ENCODE measurements at places on chromosomes 6 and 20. TPM values are rescaled to one million over a fixed set of nuclear protein-coding genes. Genes with fewer than 3 reads are reported as not detected.

WFDC5 gene
- polyA plus RNA-seq, result not detected

- no peak for DNase-seq
Observed at GRCh38 chr20:6169251-6169650, 46.4 kb upstream of the FERMT1 start.

DNA sequence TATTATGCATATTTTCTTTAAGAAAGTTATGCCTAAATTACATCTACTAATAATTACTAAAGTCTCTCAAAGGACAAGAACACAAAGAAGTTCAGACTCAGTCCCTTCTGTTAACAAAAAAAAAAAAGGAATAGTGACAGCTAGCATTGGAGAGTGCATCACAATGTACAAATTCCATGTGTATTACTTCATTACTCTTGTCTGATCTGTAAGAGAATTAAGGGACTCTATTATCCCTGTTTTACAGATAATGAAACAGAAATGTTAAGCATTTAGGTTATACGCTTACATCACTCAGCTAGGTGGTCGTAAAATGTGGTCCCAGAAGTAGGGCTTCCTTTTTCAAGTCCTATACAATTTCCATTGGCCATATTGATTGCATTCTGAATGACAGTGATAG, 17.2 kb upstream of the VNN1 start:
- no peak for DNase-seq

DNA sequence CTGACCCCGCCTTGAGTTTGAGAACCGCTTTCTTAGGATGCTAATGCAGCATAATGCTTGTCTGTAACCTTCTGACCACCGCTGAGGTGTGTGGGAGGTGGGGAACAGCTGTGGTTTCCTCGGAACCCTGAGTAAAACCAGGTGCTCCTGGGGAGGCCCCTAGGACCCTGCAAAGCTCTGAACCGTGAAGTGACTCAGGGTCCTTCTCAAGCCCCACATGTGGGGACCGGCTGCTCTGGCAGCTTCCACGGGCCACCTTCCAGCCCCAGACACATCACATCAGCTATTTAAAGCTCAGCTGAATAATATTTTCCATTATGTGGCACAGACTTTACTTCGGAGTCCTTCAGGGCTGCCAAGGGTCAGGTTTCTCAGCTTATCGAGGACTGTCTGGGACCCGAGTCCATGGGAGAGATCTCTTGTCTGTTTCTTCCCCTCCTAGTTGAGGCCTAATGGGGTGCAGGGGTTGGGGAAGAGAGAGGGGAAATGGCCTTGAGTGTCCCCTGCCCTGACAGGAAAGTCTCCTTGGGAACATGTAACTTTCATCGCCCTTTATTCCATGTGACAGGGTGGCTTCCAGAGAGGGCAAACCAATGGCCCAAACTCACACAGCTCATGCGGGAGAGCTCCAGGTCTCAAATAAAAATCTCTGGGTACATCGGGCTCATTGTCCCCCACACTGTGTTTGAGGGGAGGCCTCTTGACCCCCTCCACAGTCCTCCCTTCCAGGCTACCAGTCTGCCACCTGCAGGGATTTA, 186.1 kb upstream of the SLC24A3 start:
- DNase-seq, result no peak

DNA sequence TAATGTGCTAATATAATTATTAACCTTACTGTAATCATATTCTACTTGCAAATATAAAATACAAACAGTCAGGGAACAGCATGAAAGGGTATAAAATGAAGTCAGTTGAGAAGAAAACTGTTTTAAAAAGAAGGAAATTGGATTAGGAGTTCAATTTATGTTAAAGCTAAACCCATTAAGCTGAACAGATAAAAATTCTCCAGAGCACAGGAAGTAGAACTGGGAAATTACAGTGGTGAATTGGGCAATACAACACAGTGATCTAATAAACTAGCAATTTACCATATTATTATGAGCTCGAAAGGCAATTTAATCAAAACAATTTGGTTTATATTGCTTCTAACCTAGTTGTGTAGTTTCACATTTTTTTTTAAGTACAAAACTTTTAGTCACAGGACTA, 407.4 kb upstream of the RGS17 start:
- no peak for DNase-seq

DNA sequence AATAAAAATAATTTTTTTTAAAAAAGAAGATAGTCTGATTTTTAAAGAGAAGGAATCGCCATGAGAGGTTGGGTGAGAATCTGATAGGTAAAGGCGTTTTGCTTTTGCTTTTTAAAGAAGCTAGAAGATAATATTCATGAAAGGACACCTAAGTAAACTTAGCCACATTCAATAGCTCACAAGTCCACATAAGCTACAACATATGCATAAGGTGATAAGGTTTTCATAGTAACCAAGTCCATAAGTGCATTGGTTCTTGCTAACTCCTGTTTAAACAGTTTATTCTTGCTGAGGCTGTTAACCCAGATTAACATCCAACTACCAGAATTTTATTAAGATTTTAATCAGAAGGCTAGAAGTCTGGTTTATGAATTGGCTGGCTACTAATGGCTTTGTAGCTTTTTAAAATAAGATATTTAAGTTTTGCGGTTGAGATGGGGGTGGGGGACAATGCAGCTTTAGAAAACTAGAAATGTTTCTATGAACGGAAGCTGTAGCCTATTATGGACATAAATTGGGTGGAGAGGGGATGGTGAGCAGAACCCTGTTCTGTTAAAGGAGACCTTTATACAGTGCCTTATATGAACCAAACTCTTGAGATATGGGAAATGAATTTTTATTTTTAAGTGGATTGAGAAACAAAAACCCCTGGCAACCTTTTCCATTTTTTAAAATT, 235.1 kb downstream of the ZFAND3 start:
- DNase-seq, result no peak

MUC22 gene
- polyA plus RNA-seq, result 0.38 TPM

DNA sequence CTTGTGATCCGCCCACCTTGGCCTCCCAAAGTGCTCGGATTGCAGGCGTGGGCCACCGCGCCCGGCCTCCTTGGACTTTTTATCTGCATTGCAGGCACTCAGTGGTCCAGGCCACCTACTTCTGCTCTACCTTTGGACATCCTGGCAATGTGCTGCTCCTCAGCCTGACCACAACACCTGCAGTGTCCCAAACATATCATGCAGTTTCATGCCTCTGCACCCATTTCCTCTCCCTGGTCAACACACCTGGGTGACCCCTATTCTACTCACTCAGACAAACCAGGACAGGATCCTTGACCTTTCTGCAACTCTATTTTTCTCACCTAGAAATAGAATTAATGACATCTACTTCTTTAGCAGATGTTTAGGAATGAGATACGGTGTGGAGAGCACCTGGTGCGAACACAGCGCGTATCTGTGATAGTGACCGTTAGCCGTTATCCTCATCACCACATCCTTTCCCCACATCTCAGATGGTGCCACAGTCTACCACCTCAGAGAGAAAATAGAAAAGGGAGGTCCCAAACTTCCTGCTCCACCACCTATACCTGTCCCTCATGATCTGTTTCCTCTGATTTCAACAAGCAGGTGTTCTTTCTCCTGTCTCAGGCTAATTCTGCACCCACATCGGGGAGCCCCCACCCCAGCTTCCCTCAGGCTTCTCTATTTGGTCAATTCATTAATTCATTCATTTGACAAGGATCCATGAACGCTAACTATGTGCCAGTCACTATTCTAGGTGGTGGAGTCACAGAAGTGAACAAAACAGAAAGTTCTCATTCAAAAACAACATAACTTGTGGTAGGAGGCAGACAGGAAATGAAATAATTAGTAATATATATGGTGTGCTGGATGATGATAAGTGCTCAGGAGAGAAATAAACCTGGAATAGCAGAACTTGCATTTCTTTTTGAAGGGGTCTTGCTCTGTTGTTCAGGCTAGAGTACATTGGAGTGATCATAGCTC, 4.3 kb upstream of the BTN3A2 start:
- DNase-seq, result no peak

- DNase-seq, result no peak
Observed at GRCh38 chr6:166435574-166435973, 52.8 kb upstream of the MPC1 start.

- DNase-seq, result no peak
Observed at GRCh38 chr6:53608396-53608795, 57.2 kb downstream of the KLHL31 start.

GRCh38 chr20:12740647-12741046, 268.1 kb upstream of the SPTLC3 start:
- no peak for DNase-seq

- no peak for DNase-seq
Observed at GRCh38 chr20:24492031-24492607, 22.7 kb downstream of the SYNDIG1 start.

- no peak for DNase-seq
Observed at GRCh38 chr6:110342759-110343158, 15.4 kb downstream of the METTL24 start.

- DNase-seq, result no peak
Observed at GRCh38 chr6:141451511-141452353, 681.0 kb upstream of the GJE1 start.

- DNase-seq, result no peak
Observed at GRCh38 chr20:37911261-37911660, 8.3 kb downstream of the VSTM2L start.

GRCh38 chr20:58749098-58749769, 56.6 kb downstream of the NPEPL1 start:
- no peak for DNase-seq

TFAP2D gene
- not detected for polyA plus RNA-seq

DEFB132 gene
- not detected for polyA plus RNA-seq

GMEB2 gene
- polyA plus RNA-seq, result 6.9 TPM

DNA sequence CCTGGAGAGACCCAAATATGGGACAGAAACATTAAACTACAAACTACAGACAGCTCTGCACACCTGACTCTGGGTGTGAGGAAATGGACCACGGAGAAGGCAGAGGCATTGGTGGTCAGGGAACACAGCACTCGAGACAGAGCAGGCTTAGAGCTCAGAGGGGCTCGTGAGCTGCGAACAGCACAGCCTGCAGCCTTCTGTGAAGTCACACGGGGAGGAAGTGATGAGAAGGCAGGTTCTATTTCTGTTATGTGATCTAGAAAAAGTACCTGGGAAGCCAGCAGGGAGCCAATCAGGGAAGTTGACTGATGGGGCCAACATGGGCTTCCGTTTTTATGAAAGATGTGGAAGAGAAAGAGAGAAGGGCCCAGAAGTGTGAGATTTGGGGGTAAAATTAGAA, 88.9 kb upstream of the SNAP25 start:
- DNase-seq, result no peak

DNA sequence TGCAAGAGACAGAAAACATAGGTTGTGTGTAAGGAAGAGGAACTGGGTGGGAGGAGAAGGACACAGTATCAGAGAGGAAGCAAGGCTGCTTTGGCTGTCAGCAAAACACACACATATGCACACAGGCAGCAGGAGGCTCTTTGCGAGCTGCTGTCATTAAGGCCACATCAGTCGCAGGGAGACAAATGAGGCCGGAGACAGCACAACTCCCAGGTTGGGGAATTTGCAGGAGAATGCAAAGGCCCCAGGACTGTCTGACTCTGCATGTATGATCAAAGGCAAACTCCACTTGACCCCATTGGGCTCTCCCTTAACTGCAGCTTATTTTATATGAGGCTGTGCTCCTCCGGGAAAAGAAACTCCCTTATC, 35.3 kb downstream of the METTL24 start:
- no peak for DNase-seq

GRCh38 chr6:35019831-35020230, 121.3 kb downstream of the TCP11 start:
- no peak for DNase-seq

FBXO30 gene
- polyA plus RNA-seq, result 11.2 TPM

B4GALT5 gene
- 32.0 TPM for polyA plus RNA-seq

- DNase-seq, result no peak
Observed at GRCh38 chr6:2230659-2231277, 14.6 kb downstream of the GMDS start.

- DNase-seq, result no peak
Observed at GRCh38 chr6:126233192-126233591, 106.7 kb upstream of the CENPW start.

HCRTR2 gene
- polyA plus RNA-seq, result 0.01 TPM

- no peak for DNase-seq
Observed at GRCh38 chr6:593139-593906, 63.6 kb downstream of the HUS1B start.

WFDC10B gene
- polyA plus RNA-seq, result not detected

DNA sequence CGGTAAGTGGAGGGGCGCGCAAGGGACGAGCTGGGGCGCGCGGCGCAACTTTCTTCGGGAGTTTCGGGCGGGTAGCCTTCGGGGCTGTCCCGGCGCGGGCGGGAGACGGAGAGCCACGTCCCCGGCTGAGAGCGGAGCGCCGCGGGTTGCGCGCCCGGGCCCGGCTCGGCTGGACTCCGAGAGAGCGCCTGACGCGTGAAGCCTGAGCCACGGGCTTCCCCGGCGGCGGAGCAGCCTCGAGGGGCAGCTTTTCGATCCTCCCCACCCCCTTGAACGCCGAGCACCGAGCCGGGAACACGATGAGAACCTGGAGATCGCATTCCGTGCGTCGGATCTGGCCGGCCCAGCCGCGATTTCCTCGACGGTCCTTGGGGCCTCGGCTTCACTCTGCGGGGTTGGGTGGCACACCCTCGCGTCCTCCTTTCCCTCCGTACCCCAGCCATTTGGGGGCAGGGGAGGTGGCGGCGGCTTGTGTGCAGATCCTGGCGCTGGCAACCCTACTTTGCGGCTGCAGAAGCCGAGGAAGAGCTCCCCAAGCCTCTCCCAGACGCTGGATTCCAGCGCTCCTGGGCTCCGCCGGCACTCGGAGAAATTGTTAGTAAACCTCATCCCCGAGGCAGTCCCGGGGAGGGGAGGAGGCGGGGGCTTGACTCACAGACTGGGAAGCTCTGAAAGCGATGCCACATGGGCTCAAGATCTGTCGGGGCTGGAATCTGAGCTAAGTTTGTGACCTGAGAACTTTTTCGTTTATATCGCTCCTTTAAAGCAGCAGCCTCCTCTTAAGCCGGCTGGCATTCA, 572 bp downstream of the DSE start:
- DNase-seq, result peak; percentile 85

DNA sequence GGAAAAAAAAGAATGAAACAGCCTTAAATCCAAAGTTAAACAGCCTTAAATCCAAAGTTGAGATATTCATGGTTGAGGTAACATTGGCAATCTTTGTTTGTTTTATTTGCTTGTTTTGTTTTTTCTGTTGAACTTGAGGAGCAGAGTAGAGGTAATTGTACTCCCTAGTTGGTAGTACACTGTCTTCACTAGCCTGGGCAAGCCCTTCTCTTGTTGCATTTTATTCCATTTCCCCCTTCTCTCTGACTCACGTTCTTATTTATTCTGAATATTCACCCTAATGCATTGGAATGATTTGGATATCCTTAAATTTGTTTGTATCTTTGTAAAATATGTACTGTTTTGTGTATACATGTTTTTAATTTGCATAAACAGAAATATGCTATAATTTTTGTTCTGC, 397.6 kb downstream of the CDC5L start:
- DNase-seq, result no peak

DNA sequence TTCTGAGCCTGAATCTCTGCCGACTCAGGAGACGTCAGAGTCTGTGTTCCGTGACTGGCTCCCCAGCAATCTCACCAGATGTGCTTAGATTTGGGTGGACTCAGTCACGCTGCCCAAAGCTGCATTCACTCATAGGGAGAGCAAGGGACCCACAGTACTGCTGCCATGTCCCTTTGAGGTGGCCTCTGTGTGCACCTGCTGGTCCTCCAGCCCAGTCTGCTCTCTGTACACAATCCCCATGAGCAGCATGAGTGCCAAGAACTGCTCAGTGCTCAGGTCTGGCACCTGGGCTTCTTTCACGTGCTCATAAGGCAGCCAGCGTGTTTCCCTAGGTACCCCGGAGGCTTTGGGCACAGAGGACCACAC, 44.2 kb upstream of the TIAM2 start:
- no peak for DNase-seq

Data from psoas muscle (tissue), 8 donors.